ENCODE measurements at places on chromosomes 1 and 21.
A peak's percentile ranks its signal among the peaks of the same experiment; 100 is the strongest.

- DNase-seq = no peak
Observed at GRCh38 chr1:183218027-183218618, 32.1 kb downstream of the LAMC2 start.

DNA sequence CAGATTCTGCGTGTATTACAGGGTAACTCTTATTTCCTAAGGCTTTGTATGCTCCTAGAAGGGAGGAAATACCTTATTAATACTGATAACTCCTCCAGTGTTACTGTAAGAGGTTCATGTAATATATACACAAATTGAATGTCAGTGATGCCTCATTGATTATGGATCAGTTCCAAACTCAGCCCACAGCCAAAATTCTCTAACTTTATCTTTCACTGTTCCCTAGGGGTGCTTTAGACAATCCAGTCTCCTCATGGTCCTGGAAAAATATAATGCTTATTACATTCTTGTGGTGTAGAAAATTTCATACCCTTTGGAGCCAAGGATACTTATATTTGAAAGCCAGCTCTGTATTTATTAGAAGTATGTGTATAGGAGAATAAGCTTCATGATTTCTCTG, 73.0 kb downstream of the NGF start:
- no peak for DNase-seq

DNA sequence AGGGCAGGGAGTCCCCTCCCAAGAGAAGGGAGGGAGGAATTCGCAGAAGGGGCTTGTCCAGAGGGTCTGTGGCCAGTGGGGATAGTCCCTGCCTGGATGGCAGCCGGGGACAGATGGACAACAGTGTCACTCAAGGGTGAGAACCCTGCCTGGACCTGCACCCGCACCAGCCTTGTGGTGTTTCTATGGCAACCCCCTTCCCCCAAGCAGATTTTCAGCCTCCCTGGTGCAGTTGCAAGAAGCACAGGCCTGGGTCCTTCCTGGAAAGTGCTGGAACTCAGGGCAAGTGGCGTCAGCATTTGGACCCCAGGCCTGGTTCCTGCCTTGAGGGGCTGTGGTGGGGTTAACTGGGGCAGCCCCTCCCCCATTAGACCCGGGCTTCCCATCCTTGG, 83.8 kb upstream of the ACTL8 start:
- DNase-seq = no peak

DNA sequence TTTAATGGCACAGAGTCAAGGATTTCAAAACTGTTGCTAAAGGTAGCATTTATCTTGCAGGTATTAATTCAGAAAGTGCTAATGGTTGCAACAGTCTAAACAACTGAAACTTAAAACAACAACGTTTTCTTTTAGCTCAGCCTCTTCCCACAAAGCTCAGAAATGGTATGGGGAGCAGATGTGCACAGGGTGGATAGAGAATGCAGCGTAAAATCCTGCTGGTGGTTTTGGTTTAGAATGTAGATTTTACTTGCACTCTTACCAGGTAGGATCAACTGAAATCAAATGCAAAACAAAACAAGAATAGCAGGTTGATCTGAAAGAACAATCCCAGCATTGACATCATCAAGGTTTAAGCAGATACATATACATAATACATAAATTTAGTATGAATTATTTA, 3.8 kb upstream of the LRRC8C start:
- no peak for DNase-seq

DNA sequence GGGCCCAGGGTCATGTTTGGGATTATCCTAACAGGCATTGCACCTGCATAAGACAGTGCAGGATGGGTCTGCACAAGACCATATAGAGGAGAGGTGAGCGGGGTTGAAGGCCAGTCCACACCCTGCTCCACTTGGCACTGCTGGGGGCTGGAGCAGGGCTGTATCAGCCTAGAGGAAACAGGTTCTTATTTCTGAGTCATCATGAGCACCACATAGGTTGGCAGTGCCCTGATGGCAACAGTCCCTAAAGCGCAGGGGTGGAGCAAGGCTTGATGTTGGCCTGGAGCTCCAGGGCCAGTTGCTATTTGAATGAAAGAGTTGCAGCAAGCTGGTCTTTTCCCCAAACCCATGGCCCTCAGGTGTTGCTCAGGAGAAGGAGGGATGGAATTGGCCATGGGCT, 29.8 kb upstream of the BMP8B start:
- DNase-seq = no peak

- no peak for DNase-seq
Observed at GRCh38 chr1:189405419-189405818, 1072.2 kb downstream of the BRINP3 start.

- no peak for DNase-seq
Observed at GRCh38 chr1:230139741-230140140, 72.7 kb downstream of the GALNT2 start.

DNA sequence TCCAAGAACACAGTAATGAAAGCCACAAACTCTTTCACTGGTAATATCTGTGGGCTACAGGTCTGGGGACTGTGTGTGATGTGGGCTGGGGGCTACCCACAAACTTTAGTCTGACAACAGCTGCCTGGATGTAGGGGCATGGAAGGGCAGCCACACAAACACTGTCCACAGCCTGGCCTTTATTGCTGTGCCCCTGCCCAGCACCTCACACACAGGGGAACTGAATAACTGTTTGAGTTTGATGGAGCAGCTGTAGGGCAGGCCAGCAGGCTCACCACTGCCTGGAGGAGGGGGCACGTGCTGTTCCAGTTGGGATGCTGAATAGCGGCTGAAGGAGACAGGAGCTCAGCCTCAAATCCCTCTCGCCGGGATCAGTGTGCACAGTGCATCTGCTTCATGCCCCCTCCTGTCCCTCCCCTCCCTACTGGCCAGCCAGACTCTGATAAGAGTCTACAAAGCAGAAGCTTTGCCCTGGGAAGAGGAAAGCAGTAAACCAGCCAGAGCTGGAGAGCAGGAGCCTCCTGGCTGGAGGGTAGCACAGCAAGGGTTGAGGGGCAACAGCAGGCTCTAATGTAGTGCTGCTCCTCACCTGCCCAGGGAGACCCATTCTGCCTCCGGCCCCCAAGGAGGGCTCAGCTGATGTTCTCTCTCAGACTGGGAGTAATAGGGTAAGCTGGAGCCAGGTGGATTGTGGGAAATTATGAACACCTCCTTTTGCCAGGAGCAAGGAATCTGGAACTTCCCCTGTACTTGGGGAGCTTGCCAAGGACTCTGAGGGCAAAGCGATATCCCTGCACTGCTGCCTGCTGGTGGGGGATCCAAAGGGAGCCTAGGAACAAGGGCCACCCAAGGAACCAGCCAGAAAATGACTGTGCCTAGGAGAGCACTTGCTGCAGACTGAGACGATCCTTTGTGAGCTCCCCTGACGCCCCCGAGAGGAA, 70.2 kb upstream of the GOLT1A start:
- DNase-seq = no peak

GRCh38 chr1:234725177-234726132, 115.5 kb upstream of the IRF2BP2 start:
- DNase-seq = no peak

DNA sequence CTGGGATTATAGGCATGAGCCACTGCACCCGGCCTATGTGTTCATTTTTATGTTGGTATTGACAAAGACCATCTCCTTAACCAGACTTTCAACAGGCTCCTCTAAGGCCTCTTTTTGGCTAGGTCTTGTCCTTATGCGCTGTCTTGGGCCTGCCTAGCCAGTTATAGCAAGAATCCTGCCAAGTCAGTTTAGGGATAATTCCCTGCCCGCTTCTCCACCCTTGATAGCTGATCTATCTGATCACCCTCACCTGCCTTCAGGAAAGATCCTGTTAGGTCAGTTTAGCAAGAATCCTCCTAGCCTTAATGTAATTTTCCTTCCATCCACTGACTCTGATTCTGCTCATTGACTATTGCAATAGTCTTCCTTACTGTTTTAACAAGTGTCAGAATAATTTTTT, 2.4 kb upstream of the B4GALT3 start:
- no peak for DNase-seq

DNA sequence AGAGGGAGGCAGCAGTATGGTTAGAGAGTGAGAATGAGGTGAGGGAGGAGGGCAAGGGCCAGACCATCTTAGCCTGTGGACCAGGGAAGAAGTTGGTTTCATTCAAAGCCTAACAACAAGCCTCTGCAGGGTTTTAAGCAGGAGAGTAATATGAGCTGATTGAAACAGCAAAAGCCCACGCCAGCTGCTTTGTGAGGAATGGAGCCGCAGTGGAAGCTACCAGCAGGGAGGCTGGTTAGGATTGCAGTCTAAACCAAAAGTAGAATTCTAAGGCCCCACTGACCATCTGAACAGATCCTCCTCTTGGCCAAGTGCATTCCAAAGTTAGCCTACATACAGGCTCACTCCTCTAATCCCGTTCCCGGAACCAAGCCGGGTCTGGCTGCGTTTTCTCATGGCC, 44.8 kb downstream of the OLFML3 start:
- DNase-seq = no peak

- DNase-seq = no peak
Observed at GRCh38 chr1:29515170-29515955, 279.0 kb downstream of the PTPRU start.

DNA sequence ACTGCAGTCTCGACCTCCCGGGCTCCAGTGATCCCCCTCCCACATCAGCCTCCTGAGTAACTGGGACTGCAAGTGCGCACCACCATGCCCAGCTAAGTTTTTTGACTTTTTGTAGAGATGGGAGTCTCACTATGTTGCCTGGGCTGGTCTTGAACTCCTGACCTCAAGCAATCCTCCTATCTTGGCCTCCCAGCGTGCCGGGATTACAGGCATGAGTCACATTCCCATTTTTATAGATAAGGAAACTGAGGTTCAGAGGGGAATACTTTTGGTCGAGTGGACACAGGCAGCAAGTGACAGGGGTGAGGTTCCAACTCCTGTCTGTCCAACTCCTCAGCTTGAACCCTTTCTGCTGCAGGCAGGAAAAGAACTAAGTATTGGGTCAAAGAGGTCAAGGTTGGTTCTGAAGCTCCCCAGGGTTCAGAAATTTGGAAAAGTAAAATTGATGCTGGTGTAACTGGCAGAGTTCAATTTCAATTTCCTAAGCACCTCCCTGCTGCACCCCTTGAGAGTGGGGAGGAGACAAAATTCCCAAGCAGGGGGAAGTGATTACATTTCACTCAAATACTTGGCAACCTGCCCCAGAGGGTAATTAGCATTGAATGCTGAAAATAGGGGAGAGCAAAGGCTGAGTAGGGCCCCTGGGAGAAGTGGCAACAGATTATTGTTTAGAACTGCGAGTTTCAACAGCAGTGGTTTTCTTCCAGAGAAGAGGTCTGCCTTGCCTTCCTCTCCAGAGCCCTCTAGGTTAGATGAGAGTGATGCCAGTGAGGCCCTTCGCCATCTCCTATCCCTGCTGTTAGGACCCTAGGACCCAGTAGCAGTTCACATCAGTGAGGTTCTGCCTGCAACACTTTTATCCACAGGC, 17.5 kb upstream of the ALPL start:
- DNase-seq = no peak

- peak; percentile 63 for DNase-seq
Observed at GRCh38 chr1:30743584-30744059, 14.0 kb downstream of the LAPTM5 start.

Data from stimulated activated CD4-positive, alpha-beta T cell treated with anti-CD3 and anti-CD28 coated beads, TNF-alpha, amount 100 ng/mL, for 1 hour (primary cell).